Large intestine (tissue), 12 donors: ENCODE measurements at places on chromosomes 3 and 15. TPM values are rescaled to one million over a fixed set of nuclear protein-coding genes. Genes with fewer than 3 reads are reported as not detected.

DNA sequence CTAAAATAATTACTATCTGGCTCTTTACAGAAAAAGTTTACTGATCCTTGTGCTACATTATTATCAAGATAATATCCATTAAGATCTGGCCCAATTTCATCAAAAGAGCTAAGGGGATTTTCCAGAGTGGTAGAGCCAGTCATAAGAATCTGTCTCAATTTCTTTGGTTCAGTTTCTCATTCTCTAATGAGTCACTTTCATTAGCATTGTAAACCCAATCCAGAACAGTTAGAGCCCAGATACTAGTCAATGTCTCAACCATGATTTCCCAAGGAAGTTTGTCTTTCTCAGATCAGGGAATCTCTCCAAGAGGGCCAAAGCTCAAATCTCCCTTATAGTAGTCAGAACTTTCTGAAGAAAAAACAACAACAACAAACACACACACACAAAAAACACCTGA, 131.1 kb upstream of the PPP2R3A start:
- no peak for DNase-seq

- peak; percentile 64 for DNase-seq
Observed at GRCh38 chr3:171028779-171029232, 2.3 kb upstream of the SLC2A2 start.

DNA sequence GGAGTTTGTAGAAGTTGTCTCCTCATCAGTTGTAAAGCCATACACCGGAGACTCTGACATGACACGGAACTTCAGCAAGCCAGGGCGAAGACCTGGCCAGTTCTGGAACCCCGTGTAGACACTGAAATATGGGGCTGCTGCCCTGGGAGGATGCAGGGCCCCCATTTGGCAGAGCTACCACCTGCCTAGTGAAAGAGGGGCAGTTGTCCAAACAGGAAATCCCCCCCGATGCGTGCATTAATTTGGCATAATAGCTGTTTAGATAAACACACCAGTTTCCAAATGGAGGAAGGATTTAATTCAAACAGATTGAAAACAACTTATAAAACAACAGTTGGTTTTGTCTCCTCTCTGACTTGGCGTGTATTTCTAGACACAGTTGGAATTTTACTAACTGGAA, 357.2 kb downstream of the GABRG3 start:
- DNase-seq: no peak

- DNase-seq: no peak
Observed at GRCh38 chr15:101803209-101803608, at the start of gene OR4F6. OR4F6 (plus strand) TSS chr15:101803509; CDS start chr15:101805720, 2,211 bp downstream.

- no peak for DNase-seq
Observed at GRCh38 chr3:78729946-78730345, 1037.9 kb downstream of the ROBO1 start.

GRCh38 chr15:81339321-81339720, 15.4 kb upstream of the STARD5 start:
- no peak for DNase-seq

GRCh38 chr3:8069471-8069870, 432.2 kb upstream of the LMCD1 start:
- no peak for DNase-seq

DNA sequence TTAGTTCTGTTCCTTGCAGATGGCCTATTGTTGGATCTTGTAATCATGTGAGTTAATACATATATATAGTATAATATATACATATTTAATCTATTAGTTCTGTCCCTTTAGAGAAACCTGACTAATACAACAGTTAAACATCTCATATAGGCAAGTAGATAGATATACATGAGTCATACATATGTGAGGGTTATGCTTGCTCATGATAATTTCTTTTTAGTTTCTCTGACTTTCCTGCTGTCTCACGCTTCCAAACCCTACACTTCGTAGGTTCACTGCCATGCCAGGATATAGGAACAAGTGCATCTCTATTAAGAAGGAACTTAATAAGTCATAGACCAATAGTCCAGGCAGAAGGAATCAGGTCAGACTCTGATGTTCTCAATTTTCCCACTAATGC, 16.8 kb upstream of the CLDN16 start:
- DNase-seq: no peak

DNA sequence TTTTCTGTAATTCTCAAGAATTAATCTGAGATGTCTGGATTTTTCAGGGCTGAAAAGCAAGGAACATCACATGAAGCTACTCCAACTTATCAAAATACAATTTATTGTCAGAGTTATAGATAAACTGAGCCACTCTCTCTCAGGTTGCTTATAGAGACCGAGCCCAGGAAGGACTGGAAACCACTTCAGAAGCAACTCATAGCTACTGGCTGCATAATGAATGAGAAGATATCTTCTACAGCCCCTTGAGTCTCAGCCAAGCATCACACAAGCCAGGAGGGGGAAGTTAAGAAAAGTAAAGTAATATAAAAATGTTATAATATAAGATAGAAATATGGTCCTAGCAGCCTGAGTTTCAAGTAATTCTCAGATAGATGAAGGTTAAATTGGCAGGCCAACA, 186.0 kb downstream of the TNIK start:
- no peak for DNase-seq

DNA sequence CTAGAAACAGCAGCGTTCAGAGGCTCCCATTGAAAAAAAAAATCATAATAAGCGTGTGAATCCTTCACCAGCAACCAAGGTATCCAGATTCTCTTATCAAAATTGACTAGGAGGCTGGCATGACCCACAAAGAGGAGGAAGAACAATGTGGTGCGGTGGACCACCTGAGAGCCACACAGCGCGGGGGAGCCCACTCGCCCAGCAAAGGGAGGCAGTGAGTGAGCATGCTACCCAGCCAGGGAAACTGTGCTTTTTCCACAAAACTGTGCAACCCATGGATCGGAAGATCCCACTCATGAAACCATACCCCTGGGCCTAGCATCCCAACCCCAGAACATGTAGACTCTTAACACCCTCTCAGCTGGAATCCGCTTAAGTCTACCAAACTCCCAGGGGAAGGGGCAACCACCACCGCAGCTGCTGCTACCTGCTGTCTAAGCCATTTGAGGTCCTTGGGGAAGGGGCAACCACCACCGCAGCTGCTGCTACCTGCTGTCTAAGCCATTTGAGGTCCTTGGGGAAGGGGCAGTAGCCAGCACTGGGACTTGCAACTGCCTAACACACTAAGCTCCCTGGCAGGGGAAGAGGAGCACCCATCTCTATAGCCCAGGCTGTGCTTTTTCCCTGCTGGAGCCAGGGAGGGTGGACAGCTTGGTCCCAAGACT, 102.8 kb upstream of the CLDN18 start:
- DNase-seq: no peak

DNA sequence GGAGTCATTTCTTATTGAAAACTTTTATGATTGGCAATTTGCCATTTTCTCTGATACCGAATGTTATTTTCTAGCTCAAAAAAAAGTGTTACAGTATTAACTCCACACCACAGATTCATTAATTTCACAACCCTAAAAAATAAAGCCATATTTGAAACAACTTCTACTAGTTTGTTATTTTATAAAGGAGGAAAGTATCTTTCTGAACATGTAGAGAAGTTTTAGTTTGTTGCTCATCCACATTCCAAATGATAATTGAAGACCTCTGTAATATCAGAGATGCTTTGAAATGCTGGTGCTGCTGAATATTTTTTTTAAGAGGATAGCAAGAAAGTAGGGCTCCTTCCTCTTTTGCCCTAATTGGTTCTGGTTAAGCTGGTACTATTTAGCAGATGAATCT, 1.9 kb downstream of the VGLL3 start:
- DNase-seq: no peak

GRCh38 chr15:90845201-90845949, 23.0 kb upstream of the FURIN start:
- peak; percentile 61 for DNase-seq

GRCh38 chr3:42655980-42656679, 2.6 kb downstream of the ZBTB47 start:
- DNase-seq: no peak

DNA sequence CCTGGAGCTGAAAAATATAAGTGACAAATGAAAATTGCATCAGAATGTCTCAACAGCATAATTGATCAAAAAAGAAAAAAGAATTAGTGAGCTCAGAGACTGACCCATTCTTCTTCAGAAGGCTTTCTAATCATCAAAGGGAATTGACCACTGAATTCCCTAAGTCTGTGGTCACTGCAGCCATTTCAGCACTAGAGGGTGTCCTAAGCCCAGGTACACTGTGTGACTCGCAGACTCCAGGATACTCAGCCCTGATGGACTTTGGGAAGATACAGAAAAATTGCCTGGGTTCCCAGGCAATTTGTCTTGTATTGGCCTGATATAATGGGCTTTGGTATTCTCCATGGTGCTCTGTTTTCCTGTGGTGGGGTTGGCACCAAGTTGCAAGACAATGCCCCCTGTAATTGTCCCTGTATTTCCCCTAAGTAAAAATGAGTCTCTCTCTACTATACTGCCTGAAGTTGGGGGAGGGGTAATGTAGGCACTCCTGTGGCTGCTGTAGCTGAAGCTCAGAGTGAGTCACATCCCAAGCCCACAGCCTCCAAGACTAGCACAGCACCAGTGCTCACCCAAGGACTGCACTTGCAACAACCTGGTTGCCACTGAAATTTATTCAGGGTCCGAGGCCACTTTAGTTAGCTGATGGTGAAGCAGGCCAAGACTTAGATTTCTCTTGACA, 256.0 kb upstream of the STAC start:
- DNase-seq: no peak

GRCh38 chr15:73485372-73485771, 42.4 kb downstream of the REC114 start:
- DNase-seq: peak; percentile 11

DNA sequence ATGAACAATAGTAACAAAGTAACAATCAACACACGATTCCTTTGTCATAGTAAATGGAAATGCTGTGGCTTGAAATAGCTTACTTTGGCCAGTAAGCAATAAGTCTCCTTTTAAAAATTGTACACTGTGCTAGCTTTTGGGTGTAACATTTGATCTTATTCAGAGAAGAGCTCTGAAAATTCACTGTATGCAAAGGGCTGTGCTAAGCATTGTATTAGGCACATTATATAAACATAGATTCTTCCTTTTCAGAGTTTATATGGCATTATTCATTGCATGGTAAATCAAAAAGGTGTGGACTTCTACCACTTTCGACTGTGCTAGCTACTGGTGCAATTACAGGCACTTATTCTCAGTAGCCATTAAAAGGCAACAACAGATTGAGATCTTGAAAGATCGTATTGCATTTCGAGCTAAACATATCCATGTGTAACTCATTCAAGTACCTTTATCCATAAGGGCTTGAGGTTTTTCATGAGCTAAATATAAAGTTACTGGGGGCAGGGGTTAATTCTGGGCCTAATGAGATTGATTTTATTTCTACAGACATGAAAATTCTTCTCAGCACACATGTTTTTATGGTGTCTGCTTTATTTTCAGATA, 246.8 kb downstream of the NR1D2 start:
- no peak for DNase-seq

GRCh38 chr3:136979204-136979603, 21.4 kb downstream of the IL20RB start:
- DNase-seq: no peak

- no peak for DNase-seq
Observed at GRCh38 chr3:133230195-133230594, 169.7 kb upstream of the BFSP2 start.

- DNase-seq: no peak
Observed at GRCh38 chr3:49462222-49462621, 7.8 kb upstream of the DAG1 start.

DNA sequence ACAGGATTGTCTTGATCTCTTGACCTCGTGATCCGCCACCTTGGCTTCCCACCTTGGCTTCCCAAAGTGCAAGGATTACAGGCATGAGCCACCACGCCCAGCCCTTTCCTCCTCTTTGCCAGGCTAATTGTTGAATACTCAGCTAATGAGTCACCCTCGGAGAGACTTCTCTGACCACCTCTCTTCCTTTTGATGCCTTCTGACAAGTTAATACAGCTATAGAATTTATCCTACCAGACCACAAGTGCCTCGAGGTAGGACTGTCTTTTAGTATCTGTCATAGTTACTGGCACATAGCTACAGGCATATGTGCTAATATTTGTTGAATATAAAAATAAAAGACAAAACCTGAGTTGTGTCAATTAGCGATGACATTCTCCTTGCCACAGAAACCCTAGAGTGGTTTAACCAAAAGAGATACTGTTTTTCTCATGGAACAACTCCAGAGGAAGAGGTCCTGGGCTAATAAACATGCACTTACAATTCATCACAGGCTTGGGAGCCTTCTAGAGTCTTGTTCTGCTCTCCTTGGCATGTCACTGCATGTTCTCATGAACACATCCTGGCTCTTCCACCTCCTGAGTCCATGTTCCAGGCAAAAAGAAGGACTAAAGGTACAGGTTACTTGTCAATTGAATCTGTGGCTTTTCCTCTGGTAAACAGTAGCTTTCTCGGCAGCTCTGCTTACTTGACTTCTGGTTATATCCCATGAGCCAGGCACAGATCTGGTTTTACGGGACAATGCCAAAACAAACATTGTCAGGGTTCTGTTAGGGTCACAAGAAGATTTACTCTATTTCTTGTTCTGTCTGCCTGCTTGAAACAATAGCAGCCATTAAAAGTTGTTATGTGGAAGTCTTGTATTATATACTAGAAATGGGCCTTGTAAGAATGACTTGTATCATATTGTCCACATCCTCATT, 332.3 kb downstream of the THSD4 start:
- no peak for DNase-seq

- peak; percentile 99 for DNase-seq
Observed at GRCh38 chr15:90994417-90995311, at the start of gene PRC1. PRC1 (minus strand) TSS chr15:90994535; CDS start chr15:90994417, 118 bp downstream.

GRCh38 chr15:76282465-76282864, 28.8 kb downstream of the ETFA start:
- no peak for DNase-seq

Gene LYZL4
- polyA plus RNA-seq: not detected

Gene FMN1
- polyA plus RNA-seq: 0.88 TPM

Gene CAPN7
- polyA plus RNA-seq: 46.7 TPM

Gene DUOXA2
- not detected for polyA plus RNA-seq

Gene DNAJA4
- polyA plus RNA-seq: 27.3 TPM

Gene GREM1
- 26.2 TPM for polyA plus RNA-seq

Gene THBS1
- polyA plus RNA-seq: 34.0 TPM

Gene IGSF11
- polyA plus RNA-seq: 1.9 TPM

Gene SI
- polyA plus RNA-seq: 722 TPM

Gene STAC
- 1.8 TPM for polyA plus RNA-seq

Gene PLCL2
- polyA plus RNA-seq: 10.2 TPM

Gene RHOV
- 0.54 TPM for polyA plus RNA-seq
